Effector memory CD4-positive, alpha-beta T cell (primary cell): ENCODE measurements at places on chromosomes 3 and 15.

GRCh38 chr3:152021951-152022461 is 148.6 kb downstream of the SUCNR1 start:
- DNase-seq, result no peak

DNA sequence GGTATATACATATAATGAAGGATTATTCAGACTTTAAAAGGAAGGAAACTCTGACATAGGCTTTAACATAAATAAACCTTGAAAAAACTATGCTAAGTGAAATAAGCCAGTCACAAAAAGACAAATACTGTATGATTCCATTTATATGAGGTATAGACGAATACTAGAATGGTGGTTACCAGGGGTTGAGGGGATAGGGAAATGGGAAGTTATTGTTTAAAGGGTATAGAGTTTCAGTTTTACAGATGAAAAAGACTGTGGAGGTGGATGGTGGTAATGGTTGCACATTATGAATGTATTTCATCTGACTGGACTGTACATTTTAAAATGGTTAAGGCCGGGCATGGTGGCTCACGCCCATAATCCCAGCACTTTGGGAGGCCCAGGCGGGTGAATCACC is 41.7 kb downstream of the FRMD5 start:
- no peak for DNase-seq

DNA sequence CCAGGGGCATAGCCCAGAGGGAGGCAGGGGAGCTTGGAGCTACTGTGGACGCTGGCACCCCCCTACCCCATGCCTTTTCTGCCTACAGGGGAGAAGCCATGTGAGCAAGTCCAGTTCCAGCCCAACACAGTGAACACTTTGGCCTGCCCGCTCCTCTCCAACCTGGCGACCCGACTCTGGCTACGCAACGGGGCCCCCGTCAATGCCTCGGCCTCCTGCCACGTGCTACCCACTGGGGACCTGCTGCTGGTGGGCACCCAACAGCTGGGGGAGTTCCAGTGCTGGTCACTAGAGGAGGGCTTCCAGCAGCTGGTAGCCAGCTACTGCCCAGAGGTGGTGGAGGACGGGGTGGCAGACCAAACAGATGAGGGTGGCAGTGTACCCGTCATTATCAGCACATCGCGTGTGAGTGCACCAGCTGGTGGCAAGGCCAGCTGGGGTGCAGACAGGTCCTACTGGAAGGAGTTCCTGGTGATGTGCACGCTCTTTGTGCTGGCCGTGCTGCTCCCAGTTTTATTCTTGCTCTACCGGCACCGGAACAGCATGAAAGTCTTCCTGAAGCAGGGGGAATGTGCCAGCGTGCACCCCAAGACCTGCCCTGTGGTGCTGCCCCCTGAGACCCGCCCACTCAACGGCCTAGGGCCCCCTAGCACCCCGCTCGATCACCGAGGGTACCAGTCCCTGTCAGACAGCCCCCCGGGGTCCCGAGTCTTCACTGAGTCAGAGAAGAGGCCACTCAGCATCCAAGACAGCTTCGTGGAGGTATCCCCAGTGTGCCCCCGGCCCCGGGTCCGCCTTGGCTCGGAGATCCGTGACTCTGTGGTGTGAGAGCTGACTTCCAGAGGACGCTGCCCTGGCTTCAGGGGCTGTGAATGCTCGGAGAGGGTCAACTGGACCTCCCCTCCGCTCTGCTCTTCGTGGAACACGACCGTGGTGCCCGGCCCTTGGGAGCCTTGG is 5.6 kb downstream of the CIB1 start:
- DNase-seq, result no peak

DNA sequence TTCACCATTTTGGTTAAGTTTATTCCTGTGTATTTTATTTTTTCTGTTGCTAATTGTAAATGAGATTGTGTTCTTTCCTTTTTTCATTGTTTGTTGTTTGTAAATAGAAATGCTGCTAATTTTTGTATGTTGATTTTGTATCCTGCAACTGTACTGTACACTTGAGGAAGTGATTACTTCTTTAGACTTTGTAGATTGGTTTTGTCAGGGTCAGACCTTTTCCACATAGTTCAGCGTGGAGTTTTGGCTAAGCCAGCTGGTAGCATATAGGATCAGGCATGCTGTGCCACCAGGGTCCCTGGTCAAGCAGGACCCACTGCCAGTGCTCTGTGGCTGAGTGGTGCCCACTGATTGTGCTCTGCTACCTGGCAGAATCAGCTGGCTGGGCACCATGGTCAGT is 80.1 kb downstream of the CD200 start:
- no peak for DNase-seq

GRCh38 chr15:57309856-57310760 is 66.2 kb upstream of the CGNL1 start:
- no peak for DNase-seq

GRCh38 chr3:134598763-134599545 is 51.9 kb downstream of the KY start:
- no peak for DNase-seq

- DNase-seq, result no peak
Observed at GRCh38 chr3:150145659-150146058, 175.0 kb upstream of the PFN2 start.

GRCh38 chr3:113498221-113499005 is 16.5 kb downstream of the SPICE1 start:
- no peak for DNase-seq

DNA sequence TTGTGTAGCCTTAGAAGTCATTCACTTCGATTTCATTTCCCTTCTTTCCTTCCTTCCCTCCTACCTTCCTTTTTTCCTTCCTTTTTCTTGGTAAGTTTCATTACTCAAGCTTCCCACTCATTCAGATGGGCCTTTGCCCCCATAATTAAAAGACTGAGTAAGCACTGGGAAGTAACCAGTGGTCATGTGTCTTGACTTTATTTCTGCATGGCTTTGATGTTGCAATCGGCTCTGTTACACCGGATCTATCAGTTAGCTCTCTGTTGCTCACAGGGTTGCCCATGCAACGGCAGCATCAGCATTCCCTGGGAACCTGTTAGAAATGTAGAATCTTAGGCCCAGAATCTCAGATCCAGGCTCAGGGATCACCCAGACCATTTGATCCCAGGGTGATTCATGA is 25.6 kb upstream of the LARS2 start:
- no peak for DNase-seq

DNA sequence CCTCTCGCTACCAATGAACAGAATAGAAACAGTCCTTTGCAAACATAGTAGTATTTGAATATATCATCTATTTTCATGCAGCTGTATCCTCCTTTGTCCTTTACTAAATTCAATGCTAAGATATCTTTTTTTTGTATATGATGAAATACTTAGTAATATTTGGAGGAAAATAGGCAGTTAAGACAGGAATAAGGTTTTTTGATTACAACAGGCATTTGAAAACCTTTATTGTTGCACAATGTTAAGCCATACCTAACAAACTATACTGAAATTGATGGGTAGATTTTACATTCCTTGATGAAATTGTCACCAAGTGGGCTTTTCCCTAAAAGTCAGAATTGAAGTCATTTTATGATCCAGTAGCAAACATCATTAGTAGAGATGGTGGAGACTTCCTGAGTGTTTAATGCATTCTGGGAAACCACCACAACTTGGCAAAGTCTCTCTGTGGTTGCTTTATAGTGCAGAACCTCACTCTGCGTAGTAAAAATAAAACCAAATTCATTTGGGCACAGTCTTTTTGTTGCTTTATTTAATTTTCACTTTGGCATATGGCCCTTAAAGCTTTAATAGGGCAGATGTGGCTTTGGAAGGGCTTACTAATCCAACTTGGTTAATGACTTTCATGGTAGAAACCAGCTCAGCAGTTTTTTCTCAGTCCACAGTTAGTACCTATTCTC is 216.0 kb downstream of the DIPK2A start:
- no peak for DNase-seq

DNA sequence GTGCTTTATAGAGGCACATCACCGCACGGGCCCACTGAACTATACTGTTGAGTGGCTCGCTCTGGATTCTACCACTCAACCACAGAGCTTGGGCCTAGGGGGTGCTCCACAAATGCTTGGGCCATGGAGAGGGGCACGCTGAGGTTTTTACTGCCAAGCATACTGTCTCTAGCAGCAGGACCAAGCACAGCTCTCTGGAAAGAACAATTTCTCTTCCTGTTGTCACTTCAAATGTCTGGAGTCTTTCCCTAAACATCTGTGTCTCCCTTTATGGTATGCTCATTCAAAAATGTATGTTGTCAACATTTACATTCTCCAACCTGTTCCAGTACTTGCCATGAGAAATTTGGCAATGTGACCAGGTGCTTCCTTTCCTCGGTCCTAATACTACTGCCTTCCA is 114.7 kb upstream of the TPM1 start:
- DNase-seq, result no peak

DNA sequence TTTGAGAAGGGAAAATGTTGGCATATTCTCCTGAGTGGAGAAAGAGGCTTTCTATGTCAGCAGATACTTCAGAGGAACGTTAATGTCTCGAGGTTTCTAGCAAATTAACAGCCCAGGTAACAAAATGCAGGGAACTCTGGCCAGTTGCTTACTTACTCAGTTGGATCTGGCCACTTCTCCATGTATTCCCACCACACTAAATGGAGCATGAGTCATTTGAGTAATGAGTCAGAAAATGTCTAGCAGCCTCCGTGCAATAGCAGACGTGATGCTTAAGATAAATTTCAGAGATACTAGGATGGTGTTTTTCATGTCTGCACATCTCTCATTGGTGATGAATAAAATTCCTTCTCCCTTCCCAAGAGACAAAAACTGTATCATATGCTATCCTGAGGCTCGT is 671.5 kb downstream of the FHIT start:
- DNase-seq, result no peak

- DNase-seq, result no peak
Observed at GRCh38 chr3:139957844-139958243, 22.9 kb downstream of the CLSTN2 start.

DNA sequence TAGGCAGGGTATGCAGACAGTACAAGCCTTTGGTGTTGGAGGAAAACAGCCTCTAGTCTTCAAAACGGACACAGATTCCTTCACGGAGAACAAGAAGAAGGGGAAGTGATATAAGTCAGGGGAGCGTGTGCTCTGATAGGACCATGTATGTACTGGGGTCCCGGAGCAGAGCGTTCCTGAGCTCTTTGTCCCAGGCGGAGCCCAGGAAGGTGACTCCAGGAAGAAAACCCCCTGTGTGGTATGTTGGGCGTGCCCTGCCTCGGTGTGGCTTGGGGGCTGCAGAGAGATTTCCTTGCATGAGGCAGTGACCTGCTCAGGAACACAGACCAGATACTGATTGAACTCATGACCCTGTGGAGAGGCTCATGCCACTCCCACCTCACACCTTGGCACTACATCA is 21.7 kb downstream of the MELTF start:
- DNase-seq, result no peak

DNA sequence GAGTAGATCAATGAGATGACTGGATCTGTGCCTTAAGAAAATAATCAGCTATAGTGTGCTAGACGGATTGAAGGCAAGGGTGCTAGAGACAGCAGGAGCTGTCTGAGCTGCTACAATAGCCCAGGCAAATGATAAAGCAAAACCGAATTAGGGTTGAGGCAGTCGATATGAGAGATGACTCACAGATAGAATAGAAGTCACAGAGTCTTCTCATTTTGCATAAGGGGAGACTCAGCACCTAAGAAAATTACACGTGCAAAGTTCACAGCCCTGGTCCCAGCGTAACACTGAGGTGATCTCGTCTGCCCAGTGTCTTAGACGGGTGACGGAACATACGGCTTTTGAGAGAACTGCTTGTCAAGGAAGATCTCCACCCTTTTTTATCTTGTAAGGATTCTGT is 11.6 kb downstream of the LPP start:
- no peak for DNase-seq

DNA sequence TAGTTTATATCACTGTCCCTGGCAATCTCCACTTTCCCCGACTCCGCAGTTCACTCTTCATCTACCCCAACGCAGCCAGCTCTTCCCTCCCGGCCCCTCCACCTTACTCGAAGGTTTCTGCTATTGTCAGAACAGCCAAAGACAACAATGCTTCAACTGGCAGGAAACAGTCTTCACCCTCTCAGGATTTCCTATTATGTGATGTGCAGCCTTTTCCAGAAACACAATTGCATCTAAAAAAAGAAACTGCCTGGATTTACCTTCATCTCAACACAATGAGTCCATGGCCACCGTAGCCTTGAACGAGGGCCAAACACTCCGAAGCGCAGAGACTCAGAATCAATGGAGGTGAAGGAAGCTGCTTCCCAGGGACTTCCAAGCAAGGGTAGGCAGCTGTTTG is 182.1 kb upstream of the TSC22D2 start:
- DNase-seq, result no peak

DNA sequence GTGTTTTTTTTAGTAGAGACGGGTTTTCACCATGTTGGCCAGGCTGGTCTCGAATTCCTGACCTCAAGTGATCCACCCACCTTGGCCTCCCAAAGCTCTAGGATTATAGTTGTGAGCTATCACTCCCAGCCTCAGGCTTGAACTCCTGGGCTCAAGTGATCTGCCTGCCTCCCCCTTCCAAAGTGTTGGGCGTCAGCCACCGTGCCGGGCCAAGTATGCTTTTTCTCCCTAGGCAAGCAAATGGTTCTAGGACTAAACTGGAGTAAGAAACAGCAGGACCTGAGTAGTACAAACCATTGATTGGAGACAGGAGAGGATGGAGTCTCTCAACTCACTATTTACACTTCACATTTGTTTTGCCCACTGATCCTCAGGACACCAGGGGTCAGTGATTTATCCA is 4.6 kb upstream of the PTPN9 start:
- no peak for DNase-seq

GRCh38 chr15:91101608-91101920 is 1.5 kb downstream of the SV2B start:
- no peak for DNase-seq

- DNase-seq, result no peak
Observed at GRCh38 chr15:96360581-96361308, 30.2 kb downstream of the NR2F2 start.

DNA sequence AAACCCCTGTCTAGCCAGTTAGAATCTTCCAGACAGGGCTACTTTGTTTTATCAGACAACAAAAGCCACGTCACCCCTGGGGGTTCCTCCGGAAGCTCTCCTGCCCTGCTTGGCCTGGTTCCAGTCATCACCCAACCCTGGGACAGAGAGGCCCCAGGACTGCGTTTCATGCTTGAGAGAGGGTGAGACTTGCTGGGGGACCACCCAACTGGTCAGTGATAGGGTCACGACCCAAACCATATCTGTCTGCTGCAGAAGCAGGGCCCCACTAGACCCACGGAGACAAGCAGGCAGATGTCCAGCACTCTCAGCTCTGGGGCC is 1.2 kb downstream of the NT5DC2 start:
- no peak for DNase-seq

DNA sequence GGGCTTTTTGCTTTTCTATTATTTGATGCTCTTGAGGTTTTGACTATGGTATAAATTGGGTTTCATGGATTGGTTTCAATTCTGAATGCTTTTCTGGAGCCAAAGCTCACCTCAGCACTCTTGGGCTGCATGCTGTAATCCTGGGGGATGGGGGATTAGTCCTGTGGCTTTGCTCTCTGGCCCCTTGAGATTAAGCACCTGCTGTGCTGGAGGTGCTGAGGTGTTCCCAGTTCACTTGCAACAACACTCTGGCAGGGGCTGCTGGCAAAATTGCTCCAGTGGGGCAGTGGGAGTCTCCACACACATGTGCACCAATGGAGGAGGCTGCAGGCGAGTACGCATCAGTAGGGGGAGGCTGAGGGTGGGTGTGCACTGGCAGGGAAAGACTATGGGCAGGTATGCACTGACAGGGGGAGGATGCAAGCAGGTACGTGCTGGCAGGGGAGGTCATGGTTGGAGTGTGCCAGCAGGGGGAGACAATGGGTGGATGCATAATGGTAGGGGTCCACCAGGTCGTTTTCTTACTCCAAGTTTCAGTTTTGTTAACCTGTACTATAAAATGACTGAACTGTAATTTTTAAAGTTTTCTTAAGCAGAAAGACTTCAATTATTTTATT is 489.2 kb downstream of the FGF12 start:
- DNase-seq, result no peak
